ACHN (cell line): ENCODE measurements at places on chromosomes 2 and 18.

- DNase-seq: peak; percentile 86
Observed at GRCh38 chr2:222939208-222939856, 78.5 kb downstream of the ACSL3 start.

GRCh38 chr18:40670668-40671375 lies 1284.2 kb upstream of the PIK3C3 start:
- DNase-seq: no peak

DNA sequence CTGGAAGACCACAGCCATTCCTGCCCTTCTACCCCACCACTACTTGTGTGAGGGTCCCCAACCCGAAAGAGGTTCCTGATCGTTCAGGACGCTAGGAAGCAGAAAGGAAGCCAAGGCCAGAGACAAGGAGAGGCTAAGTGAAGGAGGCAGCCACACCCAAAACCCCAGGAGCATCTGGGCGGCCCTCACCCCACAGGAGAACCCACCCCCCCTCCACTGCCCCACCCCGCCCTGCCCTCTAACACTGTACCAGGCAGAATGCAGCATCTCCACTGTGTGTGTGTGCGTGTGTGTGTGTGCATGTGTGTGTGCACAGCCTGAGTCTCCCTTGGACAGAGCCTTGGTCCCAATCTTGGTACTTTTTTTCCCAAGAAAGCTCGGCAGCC lies 207.5 kb upstream of the HAAO start:
- DNase-seq: no peak

GRCh38 chr2:168469281-168469988 lies 13.4 kb downstream of the CERS6 start:
- DNase-seq: no peak

GRCh38 chr2:201233812-201234662 lies 26.3 kb upstream of the CASP8 start:
- no peak for DNase-seq

GRCh38 chr2:10909996-10910341 lies 1.8 kb upstream of the KCNF1 start:
- DNase-seq: no peak

DNA sequence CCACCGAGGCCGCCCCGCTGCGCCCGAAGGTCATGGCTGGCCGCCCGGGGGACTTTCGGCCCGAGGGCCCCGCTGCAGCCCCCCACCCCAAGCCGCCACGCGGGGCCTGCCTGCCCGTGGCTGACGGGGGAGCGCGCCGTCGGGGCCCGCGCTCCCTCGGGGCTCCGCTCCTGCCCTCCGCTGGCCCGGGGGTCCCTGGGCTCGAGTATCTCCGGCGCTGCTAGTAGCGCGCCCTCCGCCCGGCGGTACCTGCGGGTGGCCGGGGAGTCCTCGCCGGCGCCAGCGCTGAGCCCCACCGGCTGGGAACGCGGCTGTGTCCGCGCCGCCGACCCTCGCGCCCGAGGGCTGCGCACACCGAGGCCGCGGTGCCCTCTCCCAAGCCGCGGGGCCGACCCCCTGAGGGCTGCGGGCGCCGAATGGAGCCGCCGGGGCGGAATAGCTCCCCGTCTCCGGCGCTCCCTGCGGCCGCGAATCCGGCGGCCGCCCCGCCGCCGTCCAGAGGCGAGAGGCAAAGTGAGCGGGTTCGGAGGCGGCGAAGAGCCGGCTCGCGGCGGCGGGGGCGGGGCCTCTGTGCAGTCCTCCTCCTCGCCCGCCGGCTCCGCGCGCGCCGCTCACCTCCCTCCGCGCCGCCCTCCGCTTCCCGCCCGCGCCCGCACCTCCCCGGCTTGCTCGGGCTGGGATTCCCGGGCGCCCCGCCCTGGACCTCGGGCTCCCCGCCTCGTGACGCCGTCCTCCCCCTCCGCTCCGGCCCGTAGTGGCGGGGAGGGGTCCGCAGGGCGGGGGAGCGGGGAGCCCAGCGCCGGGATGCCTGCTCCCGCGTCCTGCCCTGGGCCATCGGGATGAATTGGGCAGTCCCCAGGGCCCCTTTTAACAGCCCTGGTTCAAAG lies at the start of gene KCNG3:
Gene KCNG3 (minus strand): TSS at position 515 of the 887 bp plus-strand sequence. CDS start 481 bp downstream, at position 34.
- peak; percentile 84 for DNase-seq
